H1 (cell line): ENCODE measurements at places on chromosomes 1 and 21. TPM values are rescaled to one million over a fixed set of nuclear protein-coding genes. Genes with fewer than 3 reads are reported as not detected.

- H3K4me1 ChIP-seq, result no peaks in the 10 kb centered on the region
- H3K4me3 ChIP-seq, result no peak overlapping the region
These were observed 4.3 kb upstream of the UBL4B start for GRCh38 chr1:110107867-110108469.

DNA sequence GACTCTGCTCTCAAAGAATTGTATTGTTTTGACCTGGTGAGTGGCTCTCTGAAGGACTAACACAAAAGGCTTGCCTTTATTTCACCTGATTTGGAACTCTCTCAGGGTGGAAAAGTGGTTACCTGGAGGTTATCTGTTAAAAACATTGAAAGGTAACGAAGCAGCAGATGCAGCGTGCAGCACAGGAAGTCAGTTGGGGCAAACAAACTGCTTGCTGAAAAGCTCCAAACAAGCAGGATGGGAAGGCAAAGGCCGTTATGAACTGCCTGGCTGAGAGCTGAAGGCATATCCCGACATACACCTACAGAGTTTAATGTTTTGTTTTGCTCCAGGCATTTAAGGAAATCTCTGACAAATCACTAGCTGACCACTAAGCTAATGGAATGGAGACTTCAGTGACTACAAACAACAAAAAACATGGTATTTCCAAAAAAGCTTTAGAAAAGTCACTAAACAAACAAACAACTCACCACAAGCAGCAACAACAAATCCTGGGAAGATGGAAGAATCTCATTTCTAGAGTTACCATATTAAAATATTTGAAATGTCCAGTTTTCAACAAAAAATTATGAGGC, 44.3 kb upstream of the BATF3 start:
- no peaks in the 10 kb centered on the region for H3K4me1 ChIP-seq
- H3K27me3 ChIP-seq, result no peaks in the 10 kb centered on the region
- H3K4me3 ChIP-seq, result no peak overlapping the region
- no peaks in the 10 kb centered on the region for H3K36me3 ChIP-seq
- no peak overlapping the region for H3K27ac ChIP-seq

GRCh38 chr1:183876309-183876708, 71.4 kb downstream of the RGL1 start:
- no peaks in the 10 kb centered on the region for H3K36me3 ChIP-seq
- H3K27ac ChIP-seq, result no peak overlapping the region
- H3K4me1 ChIP-seq, result peaks cover 3% of the 10 kb centered on the region
- no peaks in the 10 kb centered on the region for H3K27me3 ChIP-seq
- DNase-seq, result no peak
- H3K4me3 ChIP-seq, result no peak overlapping the region

- H3K36me3 ChIP-seq, result no peaks in the 10 kb centered on the region
- H3K27ac ChIP-seq, result no peak overlapping the region
- no peak for DNase-seq
- H3K4me3 ChIP-seq, result no peak overlapping the region
- H3K4me1 ChIP-seq, result no peaks in the 10 kb centered on the region
These were observed 58.4 kb upstream of the HSD17B7 start for GRCh38 chr1:162732094-162732493.

DNA sequence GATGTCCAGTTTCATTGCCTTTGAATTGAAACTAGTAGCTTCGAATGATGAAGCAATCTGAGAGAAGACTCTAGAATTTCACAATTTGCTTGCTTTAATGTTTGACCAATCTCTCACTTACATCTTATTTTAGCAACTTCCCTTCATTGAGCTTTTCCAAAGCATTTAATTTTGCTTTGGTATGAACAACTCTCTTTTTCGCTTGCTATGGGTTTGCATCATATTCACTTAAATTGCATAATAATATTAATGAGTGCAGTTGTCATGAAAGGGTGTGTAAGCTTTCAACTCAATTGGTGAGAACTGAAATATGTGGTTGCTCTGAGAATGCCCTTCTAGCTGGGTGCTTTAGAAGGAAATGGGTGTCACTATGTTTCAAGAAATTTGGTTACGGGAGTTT, 309.2 kb downstream of the HLX start:
- H3K4me3 ChIP-seq, result no peak overlapping the region
- no peaks in the 10 kb centered on the region for H3K4me1 ChIP-seq
- no peaks in the 10 kb centered on the region for H3K27me3 ChIP-seq
- no peaks in the 10 kb centered on the region for H3K36me3 ChIP-seq
- DNase-seq, result no peak
- no peak overlapping the region for H3K27ac ChIP-seq

The GBP5 gene
- total RNA-seq, result not detected in 2 replicates

The RGS7 gene
- 2.1 and 3.0 TPM in 2 replicates for total RNA-seq

The KIF17 gene
- total RNA-seq, result 9.9 and 10.4 TPM in 2 replicates

The AGT gene
- total RNA-seq, result not detected in 2 replicates
